ENCODE measurements at places on chromosomes 11 and 22.

GRCh38 chr22:43155789-43156188 lies 4.4 kb downstream of the TSPO start:
- DNase-seq, result no peak

DNA sequence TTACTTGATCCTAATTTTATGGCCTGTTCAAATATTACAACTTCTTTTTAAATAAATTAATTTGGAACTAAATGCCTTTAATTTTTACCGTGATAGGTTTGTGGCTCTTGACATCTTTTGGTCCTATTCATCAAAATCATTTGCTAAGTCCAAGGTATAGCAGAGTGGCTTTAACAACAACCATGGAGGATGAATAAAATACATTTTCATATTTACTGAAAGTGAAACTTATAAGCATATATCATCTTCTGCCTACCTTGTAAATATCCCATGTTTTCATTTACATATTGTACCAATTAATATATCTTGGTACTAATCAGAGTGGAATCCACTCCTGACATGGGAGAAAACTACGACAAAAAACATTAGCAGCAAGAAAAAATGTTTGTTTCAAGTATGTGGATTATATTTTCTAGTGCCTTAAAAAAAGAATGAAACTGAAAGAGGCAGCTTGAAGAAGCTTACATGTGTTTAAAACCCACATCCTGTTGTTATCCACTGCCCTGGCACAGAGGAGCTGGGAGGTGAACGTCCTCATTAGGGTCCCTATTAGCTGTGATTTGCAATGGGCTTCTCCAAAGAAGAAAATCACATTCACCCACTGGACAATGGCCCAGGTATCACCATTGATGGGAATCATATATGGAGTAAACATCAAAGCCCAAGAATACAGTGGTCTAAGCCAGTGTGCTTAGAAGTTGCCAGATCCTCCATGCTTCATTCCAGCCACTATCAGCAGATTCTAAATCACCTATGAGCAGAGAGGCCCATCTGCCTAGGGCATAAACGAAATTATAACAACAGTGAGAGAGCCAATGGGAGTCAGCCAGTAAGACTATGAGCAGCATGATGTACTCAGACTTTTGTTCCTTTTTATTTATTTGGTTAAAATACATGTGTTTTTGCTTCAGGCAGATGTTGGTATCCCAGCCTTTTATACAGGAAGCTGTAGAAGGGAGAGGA lies 84.7 kb downstream of the MAML2 start:
- no peak for DNase-seq

- DNase-seq, result no peak
These were observed 43.4 kb upstream of the GLYAT start for GRCh38 chr11:58775066-58775708.

- no peak for DNase-seq
These were observed 696.2 kb upstream of the TENM4 start for GRCh38 chr11:80136991-80137390.

- DNase-seq, result no peak
These were observed 5.7 kb downstream of the IGSF22 start for GRCh38 chr11:18720091-18720807.

Data from coronary artery (tissue), 2 donors.